Fibroblast of skin of left biceps (primary cell): ENCODE measurements at places on chromosomes 1 and 21.

GRCh38 chr1:212712451-212713303, 13.0 kb upstream of the BATF3 start:
- DNase-seq, result peak; percentile 51

DNA sequence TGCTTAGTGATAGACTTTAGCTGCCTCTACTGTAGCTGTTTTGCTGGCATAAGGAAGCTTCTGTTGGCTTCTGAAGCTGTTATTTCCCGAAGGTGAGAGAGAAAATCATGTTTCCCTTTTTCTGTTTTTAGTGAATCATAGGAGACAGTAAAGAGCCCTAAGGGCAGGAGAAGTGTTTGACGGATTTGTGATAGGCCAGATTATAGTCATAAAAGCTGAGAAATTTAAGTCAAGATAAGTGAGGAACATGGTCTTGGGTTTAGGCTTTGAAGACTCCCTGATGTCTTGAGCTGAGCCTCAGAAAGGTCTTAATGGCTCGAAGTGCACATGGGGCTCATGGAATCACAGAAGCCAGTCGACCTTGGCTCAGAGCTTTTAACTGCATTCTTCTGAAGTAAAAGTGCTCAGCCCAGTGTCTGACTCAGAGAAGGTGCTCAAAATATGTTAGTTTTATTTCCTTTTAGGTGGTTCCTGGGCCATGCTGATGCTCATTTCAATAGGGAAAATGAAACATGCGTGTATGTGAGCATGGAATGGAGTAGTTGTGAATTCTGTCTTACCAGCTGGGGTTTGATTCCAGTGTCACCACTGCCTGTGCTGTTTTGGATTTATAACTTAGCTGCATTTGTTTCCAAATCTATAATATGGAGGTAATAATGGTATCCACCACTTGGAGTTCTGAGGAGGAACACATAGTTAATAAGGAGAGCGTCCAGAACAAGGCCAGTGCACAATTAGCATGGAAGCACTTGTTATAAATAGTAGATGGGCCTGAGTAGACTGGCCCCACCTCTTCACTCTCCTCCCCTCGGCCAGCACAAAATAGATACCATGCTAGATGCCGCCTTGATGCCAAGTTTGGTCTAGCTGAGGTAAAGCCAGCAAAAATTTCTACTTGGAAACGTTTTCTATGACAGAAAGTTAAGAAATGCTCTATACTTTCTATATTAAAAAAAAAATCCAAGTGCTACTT, 99.2 kb downstream of the C1orf21 start:
- DNase-seq, result no peak

- DNase-seq, result no peak
Measured at GRCh38 chr1:44849575-44850132, 6.6 kb upstream of the PTCH2 start.

- no peak for DNase-seq
Measured at GRCh38 chr1:235946571-235946981, 79.9 kb upstream of the LYST start.

- no peak for DNase-seq
Measured at GRCh38 chr1:109994654-109995053, 10.1 kb downstream of the AHCYL1 start.

DNA sequence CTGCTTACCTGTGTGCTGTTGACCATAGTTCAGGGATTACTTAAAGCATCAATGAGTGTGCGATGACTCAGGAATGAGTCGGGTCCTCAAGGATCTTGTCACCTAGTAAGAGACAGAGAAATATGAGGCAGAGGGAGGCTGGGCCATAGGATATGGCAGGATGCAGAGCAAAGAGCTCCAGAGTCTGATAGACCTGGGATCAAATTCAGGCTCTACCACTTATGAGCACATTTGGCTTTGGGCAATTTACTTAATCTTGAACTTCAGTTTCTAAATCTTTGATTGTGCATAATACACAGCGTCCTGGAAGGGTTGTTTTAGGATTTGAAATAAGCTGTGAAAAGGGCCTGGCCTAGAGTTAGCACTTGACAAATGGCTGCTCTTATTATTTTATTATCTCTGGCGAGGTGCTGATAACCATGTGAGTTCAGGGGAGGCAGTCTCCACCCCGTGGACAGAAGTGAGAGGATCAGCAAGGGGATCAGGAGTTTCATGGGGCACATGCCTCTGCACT, 94.5 kb downstream of the ROR1 start:
- no peak for DNase-seq

- DNase-seq, result peak; percentile 64
Measured at GRCh38 chr1:28927648-28928313, 13.4 kb downstream of the EPB41 start.

DNA sequence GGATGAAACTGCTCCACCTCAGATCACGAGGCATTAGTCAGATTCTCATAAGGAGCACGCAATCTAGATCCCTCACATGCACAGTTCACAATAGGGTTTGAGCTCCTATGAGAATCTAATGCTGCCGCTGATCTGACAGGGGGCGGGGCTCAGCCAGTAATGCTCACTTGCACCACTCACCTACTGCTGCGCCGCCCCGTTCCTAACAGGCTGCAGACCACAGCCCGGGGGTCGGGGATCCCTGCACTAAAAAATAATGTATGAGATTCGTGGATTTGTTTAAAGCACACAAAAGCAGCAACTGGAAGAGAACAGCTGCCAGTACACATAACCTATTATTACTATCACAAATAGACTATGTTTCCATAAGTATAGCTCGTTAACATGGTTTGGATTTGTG, 72.9 kb downstream of the HLCS start:
- DNase-seq, result no peak

- peak; percentile 16 for DNase-seq
Measured at GRCh38 chr1:230682882-230683610, 30.9 kb downstream of the AGT start.

DNA sequence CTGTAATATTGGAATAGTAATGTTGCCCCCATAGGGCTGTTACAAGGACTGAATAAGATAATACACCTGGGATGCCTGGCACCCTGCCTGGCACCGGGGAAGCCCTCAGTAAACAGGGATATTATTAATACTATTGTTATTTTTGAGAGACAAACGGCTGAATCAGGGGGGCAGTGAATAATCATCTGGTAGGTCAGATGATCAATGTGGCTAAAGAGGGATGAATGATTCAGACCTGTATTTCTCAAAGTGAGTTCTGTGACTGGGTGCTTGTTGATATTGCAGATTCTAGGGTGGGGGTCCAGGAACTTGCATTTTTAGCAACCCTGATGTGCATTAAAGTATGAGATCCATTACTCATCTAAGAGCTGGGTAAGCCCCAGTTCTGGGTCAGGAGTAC, 46.2 kb upstream of the BCL10 start:
- no peak for DNase-seq

DNA sequence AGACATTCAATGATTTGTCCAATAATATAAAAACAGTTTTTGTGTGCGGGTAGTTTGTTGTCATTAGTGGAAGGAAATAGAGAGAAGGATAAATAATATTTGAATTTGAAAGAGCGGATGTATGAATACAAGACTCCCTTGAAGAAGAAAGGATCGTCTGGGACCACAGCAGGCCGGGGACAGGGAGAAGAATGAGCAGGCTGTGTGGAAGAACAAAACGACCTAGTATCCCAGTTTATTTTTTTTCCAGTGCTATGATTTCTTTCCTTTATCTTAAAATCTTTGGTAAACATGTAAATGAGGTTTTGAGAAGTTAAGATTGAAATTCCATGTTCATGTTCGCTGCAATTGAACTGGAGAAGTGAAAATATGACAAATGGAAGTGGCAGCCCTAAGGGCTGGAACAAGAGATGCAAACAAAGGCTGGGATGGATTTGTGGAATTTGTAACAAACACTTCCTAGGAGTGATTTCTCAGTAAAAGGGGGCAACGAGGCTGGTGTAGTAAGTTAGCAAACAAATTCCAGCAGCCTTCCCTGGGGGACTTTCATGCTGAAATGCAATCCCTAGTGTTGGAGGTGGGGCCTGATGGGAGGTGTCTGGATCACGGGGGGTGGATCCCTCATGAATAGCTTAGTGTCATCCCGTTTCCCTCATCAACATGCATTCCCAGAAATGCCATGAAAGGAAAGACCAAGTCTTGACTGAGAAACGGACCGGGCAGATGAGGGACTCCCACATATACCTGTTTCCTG, 10.2 kb upstream of the IFI16 start:
- DNase-seq, result peak; percentile 96

DNA sequence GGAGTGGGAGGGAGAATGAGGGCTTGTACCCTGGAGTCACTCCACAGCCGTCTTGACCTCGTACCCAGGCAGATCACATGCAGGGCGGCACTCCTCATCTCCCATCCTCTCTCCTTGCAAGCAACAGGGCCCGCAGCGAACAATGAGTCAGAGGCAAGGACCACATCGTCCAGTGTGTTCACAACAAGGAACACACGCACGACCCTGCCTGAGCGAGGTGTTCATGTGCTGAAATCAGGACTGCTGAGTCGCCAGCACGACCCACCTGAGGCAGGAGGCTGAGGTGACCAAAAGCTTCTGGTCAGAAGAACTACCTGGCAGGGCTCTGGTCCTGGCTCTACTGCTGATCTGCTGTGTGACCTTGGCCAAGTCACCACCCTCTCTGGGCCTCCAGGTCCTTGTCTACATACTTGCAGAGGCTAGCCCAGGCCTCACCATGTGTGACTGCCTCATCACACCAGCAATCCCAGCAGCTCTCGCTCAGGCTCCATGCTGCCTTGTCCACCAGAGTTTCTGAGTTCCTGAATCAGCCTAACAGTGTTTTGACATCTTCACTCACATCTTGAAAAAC, 78.0 kb downstream of the SSBP3 start:
- DNase-seq, result no peak

- no peak for DNase-seq
Measured at GRCh38 chr1:56525489-56526041, 53.8 kb downstream of the PLPP3 start.

GRCh38 chr1:170483051-170483450, 48.9 kb upstream of the GORAB start:
- DNase-seq, result peak; percentile 58

GRCh38 chr1:8980656-8981055, 35.0 kb downstream of the CA6 start:
- DNase-seq, result no peak

- DNase-seq, result peak; percentile 20
Measured at GRCh38 chr1:156295391-156295947, at the start of gene GLMP. TSS of gene GLMP (minus strand) at chr1:156295679. CDS start at chr1:156295645, 34 bp downstream.

DNA sequence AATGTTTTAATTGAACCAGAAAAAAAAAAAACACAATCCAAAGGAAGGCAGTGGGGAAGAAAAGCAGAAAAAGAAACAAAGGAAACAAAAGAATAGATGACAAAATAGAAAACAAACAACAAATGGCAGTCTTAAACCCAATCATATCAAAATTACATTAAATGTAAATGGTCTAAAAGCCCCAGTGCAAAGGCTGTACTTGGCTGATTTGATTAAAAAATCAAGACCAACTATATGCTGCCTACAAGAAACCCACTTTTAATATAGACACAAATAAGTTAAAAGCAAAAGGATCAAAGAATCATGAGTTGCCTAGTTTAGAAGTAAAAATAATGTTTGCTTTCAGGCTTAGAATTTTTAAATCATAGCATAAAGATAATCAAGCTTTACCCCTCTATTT, 19.8 kb upstream of the C1orf115 start:
- no peak for DNase-seq

- no peak for DNase-seq
Measured at GRCh38 chr1:95686217-95686616, 452.2 kb downstream of the RWDD3 start.

GRCh38 chr1:14138135-14138506, 438.1 kb downstream of the PRDM2 start:
- DNase-seq, result no peak

- no peak for DNase-seq
Measured at GRCh38 chr1:76294482-76295194, 220.1 kb downstream of the ST6GALNAC3 start.

DNA sequence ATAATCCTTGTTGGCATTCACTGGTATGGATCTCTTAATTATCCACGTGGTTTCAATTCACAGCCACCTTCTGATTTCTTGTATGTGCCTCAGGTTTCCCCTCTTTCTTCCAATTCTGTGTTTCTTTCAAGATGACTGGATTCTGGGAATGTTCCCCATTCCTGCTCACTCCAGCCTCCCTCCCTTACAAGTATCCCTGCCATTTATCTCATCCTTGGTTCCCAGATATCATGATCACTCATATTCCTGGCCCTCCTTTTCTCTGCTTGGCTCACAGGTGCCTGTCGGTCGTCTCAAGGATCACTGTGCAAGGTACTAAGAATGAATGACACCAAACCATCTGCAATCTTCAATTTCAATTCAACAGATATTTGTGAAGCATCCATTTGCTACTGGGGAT, 279.2 kb downstream of the ASTN1 start:
- no peak for DNase-seq

- DNase-seq, result no peak
Measured at GRCh38 chr1:45359882-45360513, 19.8 kb upstream of the MUTYH start.

DNA sequence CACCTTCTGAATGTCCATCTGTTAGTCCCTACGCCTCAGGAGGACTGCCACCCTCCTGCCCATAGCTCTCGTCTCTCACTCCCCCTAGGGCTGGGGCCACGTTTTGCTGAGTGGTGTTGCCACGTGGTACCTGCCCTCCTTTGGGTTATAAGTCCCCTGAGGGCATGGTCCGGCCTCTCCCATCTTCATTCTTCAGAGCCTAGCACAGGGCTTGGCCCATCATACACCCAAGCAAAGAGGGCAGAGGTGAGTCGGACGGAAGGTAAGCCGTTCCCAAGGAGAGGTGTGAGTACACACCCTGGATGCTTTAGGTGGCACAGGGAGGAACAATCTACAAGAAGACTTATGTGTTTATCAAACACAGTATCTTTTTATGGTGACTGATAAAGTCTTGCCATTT, 10.9 kb downstream of the PADI2 start:
- no peak for DNase-seq

- no peak for DNase-seq
Measured at GRCh38 chr1:32622806-32623681, 27.3 kb downstream of the ZBTB8OS start.

DNA sequence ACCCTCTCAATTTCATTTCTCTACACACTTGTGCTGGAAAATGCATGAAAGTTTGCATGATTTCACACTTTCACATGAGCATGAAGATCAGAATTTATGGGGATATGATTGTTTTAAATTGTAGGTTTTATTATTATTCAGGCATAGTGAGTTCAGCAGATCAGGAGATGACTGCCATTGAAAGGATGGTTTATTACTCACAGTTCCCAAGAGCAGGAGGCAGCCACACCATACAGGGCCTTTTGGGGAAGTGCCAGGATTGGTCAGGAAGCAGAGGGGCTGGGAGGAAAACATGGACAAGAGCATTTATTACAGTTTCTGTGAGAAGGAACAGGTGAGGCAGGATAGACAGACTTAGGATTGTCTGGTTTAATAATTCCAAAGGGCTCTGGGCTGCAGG, 114.6 kb upstream of the KCNJ15 start:
- DNase-seq, result no peak

GRCh38 chr1:175591083-175591743, 152.2 kb downstream of the TNR start:
- DNase-seq, result no peak
